Activated gamma-delta T cell treated with Interleukin-2 at 50 U/mL for 16 hours (primary cell): ENCODE measurements at places on chromosomes 5 and 9.

DNA sequence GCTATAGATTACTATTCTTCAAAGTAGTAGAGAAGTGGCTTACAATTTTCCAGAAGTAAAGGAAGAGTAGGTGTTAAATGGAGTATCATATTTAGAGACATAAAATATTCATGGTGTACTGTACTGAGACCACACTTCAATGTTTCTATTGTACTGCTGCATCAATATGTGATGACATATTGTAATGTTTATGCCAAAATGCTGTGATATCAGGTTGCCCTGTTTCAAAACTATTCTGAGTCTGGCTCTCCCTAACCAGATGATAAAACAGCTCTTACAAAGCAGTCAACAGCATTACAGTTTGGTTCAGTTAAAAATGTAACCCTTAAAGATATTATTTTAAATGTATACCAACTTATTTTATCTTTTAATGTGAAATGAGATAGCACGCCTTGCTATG, 30.8 kb upstream of the ACOT12 start:
- DNase-seq: no peak

DNA sequence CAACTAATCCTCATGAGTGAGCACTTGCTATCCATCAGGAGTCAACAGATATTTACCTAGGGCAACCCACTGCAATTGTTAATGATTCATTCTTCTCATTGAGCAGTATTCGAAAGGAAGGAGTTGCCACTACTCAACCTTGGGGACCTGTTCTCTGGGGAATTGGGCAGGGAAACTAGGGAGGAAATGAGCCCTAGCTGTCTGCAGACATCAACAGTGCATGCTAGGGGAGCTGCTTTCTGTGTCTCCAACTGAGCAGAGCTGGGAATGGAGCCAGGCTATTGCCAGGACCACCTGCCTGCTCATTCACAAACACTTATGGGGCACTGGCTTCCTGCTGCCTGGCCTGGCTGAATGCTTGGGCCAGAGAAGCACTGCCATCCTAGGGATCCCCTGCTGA, 183.4 kb downstream of the TMEM38B start:
- no peak for DNase-seq

DNA sequence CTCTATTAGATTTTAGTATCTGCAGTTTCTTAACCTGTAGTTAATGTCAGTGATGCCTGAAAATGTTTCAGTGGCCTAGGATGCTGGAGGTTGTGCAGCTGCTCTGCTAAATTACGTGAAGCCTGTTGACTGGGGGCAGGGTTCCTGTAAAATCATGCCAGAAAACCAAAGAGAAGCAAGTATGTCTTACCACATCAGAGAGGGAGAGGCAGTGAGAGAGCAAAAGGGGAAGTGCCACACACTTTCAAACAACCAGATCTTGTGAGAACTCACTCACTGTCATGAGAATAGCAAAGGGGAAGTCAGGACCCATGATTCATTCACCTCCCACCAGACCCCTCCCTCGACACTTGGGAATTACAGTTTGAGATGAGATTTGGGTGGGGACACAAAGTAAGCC, 83.9 kb upstream of the CYLC2 start:
- no peak for DNase-seq

- no peak for DNase-seq
Measured at GRCh38 chr5:150847334-150847695, 994 bp downstream of the IRGM start.

DNA sequence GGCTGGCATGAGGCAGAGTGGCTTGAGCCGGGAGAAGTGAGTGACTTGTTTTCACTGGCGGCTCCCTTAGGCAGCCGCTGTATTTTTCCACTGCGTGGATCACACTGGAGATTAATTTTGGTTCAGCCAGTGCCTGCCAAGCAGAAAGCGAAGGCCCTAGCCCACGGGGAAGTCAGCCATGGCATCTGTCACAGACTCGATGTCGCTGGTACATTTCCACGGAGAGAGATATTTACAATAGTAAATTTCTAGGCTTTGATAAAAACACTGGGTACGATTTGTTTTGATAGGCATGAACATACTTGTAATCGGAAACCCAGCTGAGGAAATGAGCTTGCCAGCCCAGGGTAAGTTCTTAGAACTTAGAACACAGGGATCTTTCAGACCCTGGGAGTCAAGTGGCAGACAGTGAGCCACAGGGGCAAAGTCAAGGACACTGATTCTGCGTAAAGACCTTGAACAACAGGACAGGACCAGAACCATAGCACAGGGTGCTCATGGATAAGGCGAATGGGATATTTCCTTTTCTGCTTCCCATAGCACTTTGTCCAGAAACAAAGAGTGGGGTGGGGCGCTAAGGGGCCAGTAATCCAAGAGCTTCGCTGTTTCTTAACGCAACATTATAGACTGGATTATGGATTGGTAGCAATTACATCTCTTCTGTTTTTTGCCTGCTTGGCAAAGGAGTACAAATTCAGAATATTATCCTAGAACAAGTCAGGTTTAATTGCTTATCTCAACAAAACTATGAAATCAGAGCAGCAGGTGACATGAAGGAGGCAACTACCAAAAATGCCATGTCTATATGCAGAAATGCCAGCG, 4.5 kb downstream of the DUSP1 start:
- no peak for DNase-seq

GRCh38 chr5:164000241-164000640, 494.8 kb downstream of the MAT2B start:
- DNase-seq: no peak

DNA sequence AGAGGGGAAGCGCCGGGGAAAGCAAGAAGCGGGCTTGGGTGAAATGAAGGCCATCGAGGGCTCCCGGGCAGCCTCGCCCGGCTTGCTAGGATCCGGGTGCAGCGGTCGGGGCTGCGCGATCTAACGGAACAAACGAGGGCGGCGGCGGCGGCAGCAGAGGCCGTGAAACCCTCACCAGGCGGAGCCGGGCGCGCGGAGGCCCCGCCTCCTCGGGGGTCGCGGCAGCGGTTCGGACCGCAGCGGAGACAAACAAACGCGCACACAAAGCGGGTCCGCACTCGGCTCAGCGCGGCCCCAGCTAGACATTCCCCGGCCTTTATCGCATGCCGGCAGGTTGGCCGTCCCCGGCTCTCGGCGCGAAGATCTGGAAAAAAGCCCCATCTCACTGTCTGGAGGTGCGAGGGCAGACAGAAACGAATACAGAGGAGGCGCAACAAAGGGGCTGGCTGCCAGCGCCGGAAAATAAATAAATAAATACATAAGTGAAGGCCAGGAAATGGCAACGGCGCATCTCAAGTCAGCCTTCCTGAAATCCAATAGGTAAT, 10.5 kb upstream of the TRIM36 start:
- DNase-seq: no peak

DNA sequence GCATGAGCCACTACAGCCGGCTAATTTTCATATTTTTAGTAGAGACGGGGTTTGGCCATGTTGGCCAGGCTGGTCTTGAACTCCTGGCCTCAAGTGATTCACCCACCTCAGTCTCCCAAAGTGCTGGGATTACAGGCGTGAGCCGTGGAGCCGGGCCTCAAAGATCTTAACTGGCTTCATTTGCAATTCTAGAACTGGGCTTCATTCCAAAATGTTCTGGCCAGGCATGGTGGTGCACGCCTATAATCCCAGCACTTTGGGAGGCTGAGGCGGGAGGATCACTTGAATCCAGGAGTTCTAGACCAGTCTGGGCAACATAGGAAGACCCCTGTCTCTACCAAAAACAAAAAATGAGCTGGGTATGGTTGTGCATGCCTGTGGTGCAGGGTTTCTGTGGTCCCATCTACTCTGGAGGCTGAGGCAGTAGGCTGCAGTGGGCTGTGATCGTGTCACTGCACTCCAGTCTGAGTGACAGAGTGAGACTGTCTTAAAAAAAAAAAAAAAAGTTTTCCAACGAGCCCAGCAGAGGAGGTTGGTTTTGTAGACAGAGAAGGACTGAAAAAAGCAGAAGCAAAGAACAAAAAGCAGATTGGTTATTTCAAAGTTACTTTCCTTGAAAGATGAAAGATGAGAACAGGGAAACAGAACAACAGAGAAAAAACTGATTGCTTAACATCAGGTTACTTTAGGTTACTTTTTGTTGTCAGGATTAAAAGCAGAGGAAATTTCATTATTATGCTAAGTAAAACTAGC, 78.2 kb downstream of the ANKRD55 start:
- DNase-seq: no peak

GRCh38 chr5:96655506-96655905, 6.7 kb upstream of the CAST start:
- DNase-seq: no peak

DNA sequence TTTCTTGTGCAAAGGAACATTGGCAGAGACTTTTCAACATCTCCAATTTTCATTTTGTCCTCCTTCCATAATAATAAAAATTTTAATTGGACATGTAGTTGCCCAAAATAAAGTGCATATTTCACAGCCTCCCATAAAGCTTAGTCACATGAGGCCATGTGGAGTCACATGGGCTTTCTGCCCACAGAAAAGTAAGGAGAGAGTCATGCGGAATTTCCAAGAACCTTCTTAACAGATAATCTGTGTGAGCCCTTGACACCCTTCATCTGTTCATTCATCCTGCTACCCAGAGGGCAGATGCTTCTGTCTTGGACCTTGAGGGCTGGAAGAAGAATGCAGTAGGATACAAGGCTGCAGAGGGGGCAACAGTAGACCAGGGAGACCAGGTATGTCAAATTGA, 60.7 kb downstream of the APTX start:
- no peak for DNase-seq

DNA sequence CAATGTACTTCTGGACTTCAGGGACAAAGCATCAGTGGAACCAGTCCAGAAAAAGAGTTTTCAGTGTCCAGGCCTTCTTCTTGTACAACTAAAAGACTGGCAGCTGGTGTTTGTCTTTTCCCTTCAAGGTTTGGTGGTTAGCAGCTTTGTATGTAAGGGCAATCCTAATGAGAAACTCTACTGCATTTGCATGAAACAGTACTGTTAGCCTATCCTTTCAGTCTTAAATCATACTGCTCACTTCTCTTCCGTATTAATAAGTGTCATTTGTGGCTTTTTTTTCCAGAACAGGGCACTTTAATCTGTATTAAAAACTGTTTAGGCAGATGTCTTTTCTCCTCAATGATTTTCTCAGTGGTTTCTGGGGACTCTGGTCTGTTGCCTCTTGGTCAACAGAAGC, 48.9 kb downstream of the FAM174A start:
- DNase-seq: no peak
